ENCODE measurements at places on chromosomes 5 and 9.

DNA sequence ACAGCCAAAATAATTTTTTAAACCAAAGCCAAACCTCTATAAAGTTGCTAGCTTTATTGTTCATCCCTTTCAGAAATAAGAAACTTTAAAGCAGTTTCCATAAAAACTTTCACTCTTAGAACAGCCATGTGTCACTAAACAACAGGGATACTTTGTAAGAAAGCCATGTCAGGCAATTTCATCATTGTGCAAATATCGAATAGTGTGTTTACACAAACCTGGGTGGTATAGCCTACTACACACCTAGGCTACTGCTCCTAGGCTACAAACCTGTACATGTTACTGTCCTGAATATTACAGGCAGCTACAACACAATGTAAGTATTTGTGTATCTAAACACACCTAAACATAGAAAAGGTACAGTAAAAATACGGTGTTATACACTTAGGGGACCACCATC, 59.9 kb downstream of the TLE1 start:
- DNase-seq = no peak

DNA sequence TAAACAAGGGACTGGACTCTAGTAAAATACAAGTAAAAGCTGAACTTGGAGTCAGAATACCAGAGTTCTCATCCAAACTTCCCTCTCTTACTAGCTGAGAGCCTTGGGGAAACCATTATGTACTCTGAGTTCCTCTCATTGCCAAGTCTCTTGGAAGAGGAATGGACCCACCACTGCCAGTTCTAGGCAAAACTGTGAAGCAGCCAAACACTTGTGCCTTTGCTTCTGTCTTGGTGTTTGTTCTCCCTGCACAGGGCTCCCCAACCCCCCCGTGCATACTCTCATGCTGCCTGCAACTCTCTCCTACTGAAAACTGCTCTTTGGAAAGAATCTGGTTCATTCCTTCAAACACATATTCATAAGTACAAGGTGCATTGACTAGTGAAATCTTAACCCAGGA, 102.6 kb downstream of the PDZD2 start:
- no peak for DNase-seq

DNA sequence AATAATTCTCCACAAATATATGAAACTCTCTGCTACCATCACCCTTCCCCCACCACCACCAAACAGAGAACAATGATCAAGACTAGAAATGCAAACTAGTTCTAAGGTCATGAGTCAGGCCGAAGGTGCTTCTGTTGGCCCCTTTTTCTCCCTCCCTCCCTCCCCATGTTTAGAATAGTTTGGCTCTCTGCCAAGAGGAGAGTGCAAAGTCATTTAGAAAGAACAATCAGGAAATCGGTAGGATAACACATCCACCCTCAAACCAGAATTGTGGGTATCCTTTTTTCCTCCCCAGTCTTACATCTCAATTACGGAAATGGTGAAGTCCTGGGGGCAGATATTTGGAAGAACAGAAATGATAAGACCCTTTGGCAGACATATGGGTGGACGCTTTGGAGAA, 170.1 kb downstream of the SLF1 start:
- DNase-seq = no peak

- DNase-seq = no peak
Observed at GRCh38 chr9:36086442-36086841, 49.7 kb downstream of the RECK start.

- no peak for DNase-seq
Observed at GRCh38 chr5:133729800-133730199, 117.5 kb upstream of the FSTL4 start.

DNA sequence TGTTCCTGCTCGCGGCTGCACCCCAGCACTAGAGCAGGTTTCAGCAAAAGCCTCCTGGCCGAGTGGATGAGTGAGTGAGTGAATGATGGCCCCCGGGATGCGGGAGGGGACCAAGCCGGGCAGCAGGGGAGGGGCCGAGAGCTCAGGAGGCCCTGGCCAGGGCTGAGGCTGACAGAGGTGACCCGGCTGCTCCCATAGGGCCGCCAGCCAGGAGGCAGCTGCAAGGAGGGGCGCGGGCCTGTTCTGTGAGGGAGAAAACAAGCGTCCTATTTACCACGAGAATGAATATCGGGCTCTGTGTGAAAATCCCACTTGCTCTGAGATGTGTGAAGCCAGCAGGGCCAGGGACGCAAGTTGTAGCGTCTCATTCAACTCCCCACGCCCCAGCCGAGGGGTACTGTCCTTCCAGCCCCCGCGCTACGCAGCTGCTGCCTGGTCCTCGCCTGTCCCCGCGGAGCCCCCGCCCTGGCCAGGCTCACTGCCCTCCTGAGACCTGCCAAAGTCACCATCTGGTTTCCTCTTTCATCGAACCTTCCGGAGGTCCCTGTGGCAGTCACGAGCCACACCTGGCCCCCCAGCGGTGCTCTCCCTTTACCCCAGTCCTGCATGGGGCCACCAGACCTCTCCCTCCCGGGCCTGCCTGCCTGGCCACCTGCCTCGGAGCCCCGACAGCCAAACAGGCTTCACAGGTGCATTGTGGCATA, 38.8 kb downstream of the RASGEF1C start:
- no peak for DNase-seq

GRCh38 chr9:87567571-87567970, 69.9 kb downstream of the DAPK1 start:
- DNase-seq = no peak

DNA sequence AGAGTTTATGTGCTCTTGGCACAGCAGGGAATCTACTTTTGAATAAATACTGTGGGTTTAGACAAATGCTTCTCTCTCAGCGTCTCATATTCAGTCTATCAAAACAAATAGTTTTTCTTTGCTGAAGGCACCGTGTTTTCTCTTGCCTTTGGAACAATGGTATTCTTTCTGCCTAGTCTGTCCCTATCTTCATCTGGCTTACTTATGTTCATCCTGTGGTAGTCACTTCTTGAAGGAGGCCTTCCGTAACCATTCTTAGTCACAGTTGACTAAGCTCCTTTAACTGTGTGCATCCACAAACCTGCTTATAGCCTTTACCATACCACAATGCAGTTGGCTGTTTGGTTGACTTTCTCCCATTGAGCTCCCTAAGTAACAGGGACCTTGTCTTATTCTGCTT, 45.9 kb downstream of the LARP1 start:
- DNase-seq = no peak

DNA sequence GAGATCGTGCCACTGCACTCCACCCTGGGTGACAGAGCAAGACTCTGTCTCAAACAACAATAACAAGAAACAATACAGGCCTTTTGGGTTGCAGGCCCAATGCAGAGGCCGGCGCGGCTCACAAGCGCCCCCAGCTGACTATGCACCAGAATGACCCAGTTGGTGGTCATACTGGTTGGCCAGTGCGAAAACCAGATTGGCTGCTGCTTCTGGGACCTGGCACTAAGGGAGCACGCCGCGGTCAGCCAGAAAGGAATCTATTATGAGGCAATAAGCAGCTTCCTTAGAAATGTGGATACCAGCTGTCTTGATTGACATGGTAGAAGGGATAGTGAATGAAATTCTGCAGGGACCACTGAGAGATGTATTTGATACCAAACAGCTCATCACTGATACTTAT, 35.0 kb downstream of the RANBP17 start:
- no peak for DNase-seq

GRCh38 chr9:107358986-107359385, 75.9 kb downstream of the RAD23B start:
- no peak for DNase-seq

GRCh38 chr9:107751567-107752210, 262.1 kb upstream of the KLF4 start:
- DNase-seq = no peak

DNA sequence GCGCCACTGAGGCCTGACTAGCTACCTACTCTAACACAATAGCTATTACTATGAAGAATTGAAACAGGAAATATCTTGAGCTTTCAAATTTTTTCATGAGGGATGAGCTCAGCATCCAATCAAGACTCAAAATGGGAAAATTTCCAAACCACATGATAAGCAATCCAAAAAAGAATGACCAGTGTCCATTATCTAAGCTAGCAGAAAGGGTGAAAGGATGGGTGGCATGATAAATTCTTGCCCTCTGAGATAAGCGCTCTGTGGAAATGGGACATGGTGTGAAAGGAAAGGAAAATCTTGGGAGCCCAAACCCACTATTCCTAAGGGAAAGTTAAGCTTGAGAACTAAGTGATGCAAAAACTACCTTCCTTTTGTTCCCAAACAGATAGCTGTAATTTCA, 170.2 kb upstream of the NREP start:
- DNase-seq = no peak

- DNase-seq = no peak
Observed at GRCh38 chr5:180704362-180704761, 35.5 kb downstream of the OR2Y1 start.

GRCh38 chr5:111043712-111044506, 27.6 kb upstream of the TSLP start:
- DNase-seq = no peak

DNA sequence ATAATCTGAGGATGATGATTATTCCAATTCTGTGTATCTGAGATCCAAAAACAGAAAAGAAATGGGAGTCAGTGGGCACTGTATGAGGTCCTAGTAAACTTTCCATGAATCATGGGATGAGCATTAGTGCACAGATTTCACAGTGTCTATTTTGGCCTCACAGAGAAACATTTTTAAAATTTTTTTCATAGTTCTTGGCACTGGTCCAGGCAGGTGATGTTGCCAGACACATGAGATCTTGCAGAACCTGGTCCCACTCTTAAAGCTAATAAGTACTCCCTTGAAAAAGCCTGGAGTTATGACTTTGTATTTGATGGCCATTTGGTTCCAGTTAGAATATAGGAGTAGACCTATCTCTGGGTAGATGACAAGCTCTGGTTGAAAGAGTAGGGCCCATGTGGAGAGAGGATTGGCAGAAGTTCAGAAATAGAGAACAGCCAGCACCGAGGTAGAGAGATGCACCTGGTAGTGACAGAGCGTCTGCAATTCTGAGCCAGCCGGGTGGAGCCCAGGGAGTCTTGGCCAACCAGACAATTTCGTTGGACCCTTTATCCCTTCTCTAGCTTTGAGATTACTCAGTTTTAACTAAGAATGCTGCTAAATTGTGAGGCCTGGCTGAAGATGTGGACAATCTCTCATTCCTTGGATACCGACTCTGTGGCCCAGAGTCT, 6.3 kb upstream of the TNFSF15 start:
- DNase-seq = no peak

DNA sequence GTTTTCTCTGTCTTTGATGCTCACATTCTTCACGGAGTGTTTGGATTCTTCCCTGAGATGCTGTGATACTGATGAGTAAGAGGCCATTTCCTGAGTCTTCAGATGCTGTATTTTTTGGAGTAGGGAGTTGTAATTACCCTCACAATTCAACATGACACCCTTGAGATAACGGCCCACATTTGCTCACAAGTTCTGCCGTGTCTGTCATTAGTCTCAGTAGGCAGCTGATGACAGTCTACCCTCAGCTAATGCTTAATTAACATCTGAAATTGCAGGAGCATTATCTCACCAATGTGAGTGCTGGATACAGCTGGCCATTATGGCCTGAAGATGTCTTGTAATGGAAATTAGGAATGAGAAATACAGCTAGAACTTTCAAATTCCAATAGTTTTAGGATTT, 307.1 kb upstream of the ADCY2 start:
- DNase-seq = no peak
